ENCODE measurements at places on chromosomes 12 and 14. TPM values are rescaled to one million over a fixed set of nuclear protein-coding genes. Genes with fewer than 3 reads are reported as not detected.

GDF11 gene
- total RNA-seq = 7.6 TPM

SYCP3 gene
- total RNA-seq = not detected

LRTM2 gene
- not detected for total RNA-seq

DYRK2 gene
- 16.2 TPM for total RNA-seq

ZNF740 gene
- 12.8 TPM for total RNA-seq

CCDC197 gene
- not detected for total RNA-seq

- H3K27me3 ChIP-seq = no peaks in the 10 kb centered on the region
- DNase-seq = no peak
- H3K4me3 ChIP-seq = no peak overlapping the region
- H3K4me1 ChIP-seq = peaks cover 71% of the 10 kb centered on the region
- no peak overlapping the region for H3K27ac ChIP-seq
Observed at GRCh38 chr12:124563401-124563800, 4.0 kb downstream of the NCOR2 start.

DNA sequence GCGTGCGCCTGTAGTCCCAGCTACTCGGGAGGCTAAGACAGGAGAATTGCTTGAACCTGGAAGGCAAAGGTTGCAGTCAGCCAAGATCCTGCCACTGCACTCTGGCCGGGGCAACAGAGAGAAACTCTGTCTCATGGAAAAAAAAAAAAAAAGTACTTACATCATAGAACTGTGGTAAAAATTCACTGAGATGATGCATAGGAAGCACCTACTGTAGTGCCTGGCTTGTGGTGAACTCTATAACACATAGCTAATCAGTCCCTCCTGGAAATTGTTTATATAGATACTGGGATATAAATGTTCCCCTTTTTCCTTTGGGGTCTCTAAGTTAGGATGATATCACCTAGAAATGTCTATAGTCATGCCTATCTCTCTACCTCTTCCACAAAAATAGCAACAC, 89.7 kb upstream of the CPM start:
- no peak overlapping the region for H3K4me3 ChIP-seq
- no peaks in the 10 kb centered on the region for H3K4me1 ChIP-seq
- DNase-seq = no peak

- H3K4me3 ChIP-seq = no peak overlapping the region
- H3K36me3 ChIP-seq = no peaks in the 10 kb centered on the region
- no peak for DNase-seq
- peaks cover 47% of the 10 kb centered on the region for H3K4me1 ChIP-seq
- peak overlapping the region; percentile 74 for H3K27ac ChIP-seq
Observed at GRCh38 chr14:68705741-68706283, 87.1 kb downstream of the ZFP36L1 start.

DNA sequence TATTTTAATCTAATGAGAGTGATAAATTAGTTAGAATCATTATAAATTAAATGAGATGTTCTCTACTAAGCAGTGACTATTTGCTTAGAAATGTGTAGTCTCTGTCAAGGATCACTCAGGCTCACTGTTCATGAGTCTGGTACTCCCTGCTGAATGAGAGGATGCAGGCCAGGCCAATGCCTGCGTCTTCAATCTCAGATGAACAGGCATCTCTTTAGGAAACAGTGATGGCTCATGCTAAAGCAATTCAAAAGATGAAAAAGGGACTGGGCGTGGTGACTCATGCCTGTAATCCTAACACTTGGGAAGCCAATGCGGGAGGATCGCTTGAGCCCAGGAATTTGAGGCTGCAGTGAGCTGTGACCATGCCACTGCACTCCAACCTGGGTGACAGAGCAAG, 106.8 kb downstream of the ZFC3H1 start:
- no peaks in the 10 kb centered on the region for H3K36me3 ChIP-seq
- H3K4me3 ChIP-seq = no peak overlapping the region
- no peaks in the 10 kb centered on the region for H3K27me3 ChIP-seq
- no peaks in the 10 kb centered on the region for H3K4me1 ChIP-seq
- no peak for DNase-seq
- no peak overlapping the region for H3K27ac ChIP-seq

GRCh38 chr14:86124328-86124727, 594.4 kb downstream of the FLRT2 start:
- no peak overlapping the region for H3K27ac ChIP-seq
- no peaks in the 10 kb centered on the region for H3K27me3 ChIP-seq
- no peak overlapping the region for H3K4me3 ChIP-seq
- no peaks in the 10 kb centered on the region for H3K36me3 ChIP-seq

GRCh38 chr14:77375164-77375950, 1.5 kb downstream of the TMED8 start:
- H3K4me3 ChIP-seq = no peak overlapping the region
- H3K4me1 ChIP-seq = peaks cover 21% of the 10 kb centered on the region
- H3K36me3 ChIP-seq = no peaks in the 10 kb centered on the region
- no peak overlapping the region for H3K27ac ChIP-seq
- no peaks in the 10 kb centered on the region for H3K27me3 ChIP-seq

DNA sequence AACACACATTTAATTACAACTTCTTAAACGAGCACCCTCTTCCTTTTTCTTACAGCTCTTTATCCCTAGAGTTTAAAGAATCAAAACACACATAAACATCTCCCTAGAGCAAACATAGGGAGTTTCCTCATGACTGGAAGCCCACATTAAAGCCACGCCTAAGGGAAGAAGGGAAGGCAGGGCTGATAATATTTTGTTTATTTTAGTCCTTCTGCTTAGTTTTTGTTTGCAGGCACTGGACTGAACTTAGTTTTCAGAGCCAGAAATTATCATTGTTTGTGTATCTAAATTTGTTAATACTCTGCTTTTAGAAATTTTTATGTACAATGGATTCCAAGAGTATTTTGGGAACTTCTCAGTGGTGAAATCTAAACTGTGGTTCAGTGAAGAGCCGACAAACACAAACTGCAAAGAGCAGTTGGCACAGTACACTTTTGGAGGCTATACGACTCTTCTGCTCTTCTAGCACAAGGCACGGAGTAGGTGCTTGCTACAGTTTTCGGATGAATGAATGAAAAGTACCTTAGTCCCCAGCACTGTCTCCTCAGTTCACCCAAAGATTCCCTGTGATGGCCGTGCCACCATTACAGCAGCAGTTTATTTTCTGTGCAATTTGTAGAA, 17.6 kb upstream of the AMIGO2 start:
- DNase-seq = no peak
- H3K4me3 ChIP-seq = no peak overlapping the region
- H3K27ac ChIP-seq = peak overlapping the region; percentile 53
- peaks cover 13% of the 10 kb centered on the region for H3K4me1 ChIP-seq
- no peaks in the 10 kb centered on the region for H3K27me3 ChIP-seq

DNA sequence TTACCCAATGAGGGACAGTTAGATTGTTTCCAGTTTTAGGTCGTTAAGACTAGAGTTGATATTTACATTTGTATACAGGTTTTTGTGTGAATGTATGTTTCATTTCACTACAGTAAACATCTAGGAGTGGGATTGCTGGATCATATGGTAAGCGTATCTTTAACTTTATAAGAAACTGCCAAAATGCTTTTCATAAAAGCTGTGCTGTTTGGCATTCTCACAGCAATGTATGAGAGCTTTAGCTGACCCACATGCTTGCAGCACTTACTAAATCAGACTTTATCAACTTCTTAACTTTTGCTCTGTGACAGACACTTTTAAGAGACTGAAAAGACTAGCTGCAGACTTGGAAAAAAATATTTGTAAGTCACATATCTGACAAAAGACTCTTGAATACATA, 262.5 kb upstream of the PELI2 start:
- H3K27me3 ChIP-seq = no peaks in the 10 kb centered on the region
- no peak for DNase-seq
- H3K4me3 ChIP-seq = no peak overlapping the region
- H3K36me3 ChIP-seq = no peaks in the 10 kb centered on the region
- peaks cover 7% of the 10 kb centered on the region for H3K4me1 ChIP-seq

GRCh38 chr12:53064613-53065436, 14.4 kb downstream of the SPRYD3 start:
- H3K4me1 ChIP-seq = peaks cover 89% of the 10 kb centered on the region
- peak overlapping the region; percentile 80 for H3K27ac ChIP-seq
- H3K4me3 ChIP-seq = no peak overlapping the region
- no peaks in the 10 kb centered on the region for H3K27me3 ChIP-seq

DNA sequence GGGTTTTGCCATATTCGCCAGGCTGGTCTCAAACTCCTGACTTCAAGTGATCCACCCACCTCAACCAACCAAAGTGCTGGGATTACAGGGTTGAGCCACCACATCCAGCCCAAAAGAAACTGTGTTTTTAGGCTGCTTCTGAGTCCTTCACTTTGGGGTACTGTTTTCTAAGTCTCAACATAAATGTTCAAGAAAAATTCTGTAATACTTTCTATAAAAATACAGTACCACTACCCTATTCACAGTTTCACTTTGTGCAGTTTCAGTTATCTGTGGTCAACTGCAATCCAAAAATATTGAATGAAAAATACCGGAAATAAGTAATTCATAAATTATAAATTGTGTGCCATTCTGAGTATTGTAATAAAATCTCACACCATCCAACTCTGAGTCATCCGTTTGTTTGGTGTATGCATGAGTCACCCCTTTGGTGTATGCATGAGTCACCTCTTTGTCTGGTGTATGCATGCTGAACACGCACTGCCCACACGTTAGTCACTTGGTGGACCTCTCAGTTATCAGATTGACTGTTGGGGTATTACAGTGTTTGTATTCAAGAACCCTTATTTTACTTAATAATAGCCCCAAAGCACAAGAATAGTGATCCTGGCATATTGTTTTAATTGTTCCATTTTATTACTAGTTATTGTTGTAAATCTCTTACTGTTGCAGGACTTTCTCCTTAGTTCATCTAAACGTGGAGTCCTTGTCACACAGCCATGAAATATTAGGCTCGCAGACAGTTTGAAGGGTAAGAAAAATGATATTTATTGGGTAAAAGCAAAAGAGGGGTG, 190.2 kb downstream of the FSCB start:
- no peaks in the 10 kb centered on the region for H3K36me3 ChIP-seq
- H3K27me3 ChIP-seq = no peaks in the 10 kb centered on the region

DNA sequence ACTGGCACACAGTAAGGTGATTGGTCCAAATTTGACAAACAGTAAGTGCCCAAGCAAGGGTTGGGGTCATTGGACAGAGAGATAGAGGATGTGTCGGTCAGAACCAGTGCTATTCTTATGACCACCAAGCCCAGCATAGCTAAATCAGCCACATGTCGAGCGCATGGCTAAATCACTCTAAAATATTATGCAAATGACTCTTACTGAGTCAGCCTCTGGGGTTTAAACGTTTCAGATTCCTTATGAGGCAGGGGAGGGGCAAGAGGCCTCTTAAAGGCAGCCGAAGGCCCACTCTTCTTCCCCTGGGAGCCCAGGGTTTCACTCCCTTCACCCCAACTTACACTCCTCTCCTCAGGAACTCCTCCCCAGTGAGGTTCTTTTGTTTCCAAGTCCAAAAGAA, 603 bp upstream of the ENDOU start:
- no peak overlapping the region for H3K4me3 ChIP-seq
- H3K27me3 ChIP-seq = no peaks in the 10 kb centered on the region
- no peak overlapping the region for H3K27ac ChIP-seq
- no peak for DNase-seq

- no peaks in the 10 kb centered on the region for H3K27me3 ChIP-seq
- no peaks in the 10 kb centered on the region for H3K36me3 ChIP-seq
- H3K4me3 ChIP-seq = no peak overlapping the region
- no peak overlapping the region for H3K27ac ChIP-seq
- no peak for DNase-seq
Observed at GRCh38 chr14:104917993-104918392, 6.7 kb upstream of the PLD4 start.

DNA sequence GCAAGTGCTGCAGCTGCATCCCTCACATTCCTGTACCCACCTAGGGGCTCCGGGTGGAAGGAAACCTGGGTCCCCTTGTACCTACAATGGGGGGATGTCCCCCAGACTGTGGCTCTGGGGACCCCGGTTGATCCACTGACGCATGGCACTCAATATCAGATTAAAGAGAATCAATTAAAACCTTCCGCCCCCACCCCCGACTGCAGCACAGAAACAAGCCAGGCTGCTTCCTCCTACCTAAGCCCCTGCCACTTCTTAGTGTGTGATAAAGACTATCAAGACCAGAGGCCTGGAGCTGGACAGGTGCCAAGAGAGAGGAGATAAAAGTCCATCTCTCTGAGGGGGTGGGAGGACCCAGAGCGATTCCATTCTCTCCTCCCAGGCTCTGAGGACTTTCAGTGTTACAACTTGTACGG, 28.2 kb upstream of the RPLP0 start:
- no peaks in the 10 kb centered on the region for H3K27me3 ChIP-seq
- H3K4me3 ChIP-seq = no peak overlapping the region
- DNase-seq = no peak
- H3K4me1 ChIP-seq = peaks cover 92% of the 10 kb centered on the region
- no peaks in the 10 kb centered on the region for H3K36me3 ChIP-seq

- H3K27ac ChIP-seq = no peak overlapping the region
- no peak overlapping the region for H3K4me3 ChIP-seq
- H3K36me3 ChIP-seq = no peaks in the 10 kb centered on the region
- no peak for DNase-seq
Observed at GRCh38 chr12:46916796-46917419, 91.1 kb upstream of the SLC38A4 start.

DNA sequence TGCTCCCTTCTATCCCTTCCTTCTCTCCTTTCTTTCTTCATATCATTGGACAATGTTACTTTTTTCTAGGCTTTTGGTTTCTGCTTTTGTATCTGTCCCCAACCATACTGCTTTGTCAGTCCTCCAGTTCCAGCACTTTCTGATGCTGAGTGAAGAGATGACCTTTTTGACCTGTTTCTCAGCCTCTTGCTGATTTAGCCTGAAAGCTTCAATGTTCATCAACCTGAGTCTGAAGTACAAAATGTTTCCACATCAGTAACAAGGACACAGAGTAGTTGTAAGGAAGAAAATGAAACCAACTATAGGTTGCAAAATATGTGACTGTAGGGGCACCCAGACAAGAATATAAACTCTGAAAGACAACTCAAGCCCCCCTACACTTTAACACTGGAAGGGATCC, 25.2 kb upstream of the AKAP6 start:
- no peak for DNase-seq
- H3K27ac ChIP-seq = no peak overlapping the region
- no peaks in the 10 kb centered on the region for H3K36me3 ChIP-seq
- no peak overlapping the region for H3K4me3 ChIP-seq

DNA sequence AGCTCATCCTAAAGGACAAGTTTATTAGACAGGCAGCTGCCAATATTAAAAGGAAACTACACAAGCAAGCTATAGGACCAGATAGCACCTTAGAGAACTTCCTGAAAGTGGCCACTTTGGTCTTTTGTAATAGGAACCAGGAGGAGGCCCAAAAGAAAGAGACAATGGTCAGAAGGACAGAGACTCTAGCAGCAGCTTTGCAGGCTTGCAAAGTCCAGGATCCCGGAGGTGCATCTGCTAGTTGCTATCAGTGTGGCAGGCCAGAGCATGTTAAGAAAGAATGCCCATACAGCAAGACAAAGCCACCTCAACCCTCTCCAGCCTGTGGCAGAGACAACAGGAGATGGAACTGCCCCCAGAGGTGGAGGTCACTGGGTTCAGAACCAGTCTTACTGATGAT, 23.4 kb downstream of the APOBEC1 start:
- H3K36me3 ChIP-seq = no peaks in the 10 kb centered on the region
- H3K4me1 ChIP-seq = no peaks in the 10 kb centered on the region
- H3K4me3 ChIP-seq = no peak overlapping the region
- no peaks in the 10 kb centered on the region for H3K27me3 ChIP-seq

GRCh38 chr12:119687879-119688278, 19.9 kb downstream of the PRKAB1 start:
- H3K36me3 ChIP-seq = no peaks in the 10 kb centered on the region
- no peak overlapping the region for H3K27ac ChIP-seq
- no peak overlapping the region for H3K4me3 ChIP-seq
- peaks cover 25% of the 10 kb centered on the region for H3K4me1 ChIP-seq

- no peaks in the 10 kb centered on the region for H3K27me3 ChIP-seq
- no peaks in the 10 kb centered on the region for H3K4me1 ChIP-seq
- no peak overlapping the region for H3K4me3 ChIP-seq
- DNase-seq = no peak
Observed at GRCh38 chr12:122651520-122652224, 51.5 kb downstream of the HCAR2 start.
